ENCODE measurements at places on chromosomes 6 and 20.

- DNase-seq: no peak
Observed at GRCh38 chr6:169407325-169407724, 153.7 kb upstream of the THBS2 start.

DNA sequence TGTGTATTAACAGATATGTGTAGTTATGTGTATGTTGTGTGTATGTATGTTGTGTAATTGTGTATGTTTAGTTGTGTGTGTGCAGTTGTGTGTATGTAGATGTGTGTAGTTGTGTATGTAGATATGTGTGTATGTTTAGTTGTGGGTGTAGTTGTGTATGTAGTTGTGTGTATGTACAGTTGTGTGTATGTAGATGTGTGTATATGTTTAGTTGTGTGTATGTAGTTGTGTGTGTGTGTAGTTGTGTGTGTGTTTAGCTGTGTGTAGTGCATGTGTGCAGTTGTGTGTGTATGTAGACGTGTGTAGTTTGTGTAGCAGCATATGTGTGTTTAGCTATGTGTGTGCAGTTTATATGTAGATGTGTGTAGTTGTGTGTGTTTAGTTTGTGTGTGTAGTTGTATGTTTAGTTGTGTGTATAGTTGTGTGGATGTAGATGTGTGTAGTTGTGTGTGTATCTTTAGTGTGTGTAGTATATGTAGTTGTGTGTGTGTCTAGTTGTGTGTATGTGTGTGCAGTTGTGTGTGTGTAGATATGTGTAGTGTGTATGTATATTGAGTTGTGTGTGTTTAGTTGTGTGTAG lies 16.3 kb downstream of the SIRT5 start:
- no peak for DNase-seq

DNA sequence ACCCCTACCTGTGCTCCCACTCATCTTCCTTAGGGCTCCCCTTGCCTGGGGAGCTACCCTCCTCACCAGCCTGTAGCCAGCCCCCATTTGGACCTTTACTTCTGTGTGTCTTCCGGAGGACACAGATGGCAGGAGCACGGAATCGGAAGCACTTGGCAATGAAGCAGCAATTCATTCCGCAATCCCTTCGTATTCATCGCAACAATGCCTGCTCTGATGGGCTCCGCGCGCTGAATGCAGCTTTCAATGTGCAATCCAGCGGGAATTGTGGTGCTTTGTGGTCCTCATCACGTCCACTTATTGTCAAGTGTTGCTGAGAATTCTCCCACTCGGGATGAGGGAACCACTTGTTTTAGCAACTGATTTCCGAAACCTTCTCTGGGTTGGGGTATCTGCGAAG lies 336.0 kb downstream of the DHX35 start:
- no peak for DNase-seq

- DNase-seq: no peak
Observed at GRCh38 chr6:168563656-168564055, 122.7 kb downstream of the SMOC2 start.

GRCh38 chr20:24305371-24305770 lies 164.1 kb upstream of the SYNDIG1 start:
- DNase-seq: no peak

DNA sequence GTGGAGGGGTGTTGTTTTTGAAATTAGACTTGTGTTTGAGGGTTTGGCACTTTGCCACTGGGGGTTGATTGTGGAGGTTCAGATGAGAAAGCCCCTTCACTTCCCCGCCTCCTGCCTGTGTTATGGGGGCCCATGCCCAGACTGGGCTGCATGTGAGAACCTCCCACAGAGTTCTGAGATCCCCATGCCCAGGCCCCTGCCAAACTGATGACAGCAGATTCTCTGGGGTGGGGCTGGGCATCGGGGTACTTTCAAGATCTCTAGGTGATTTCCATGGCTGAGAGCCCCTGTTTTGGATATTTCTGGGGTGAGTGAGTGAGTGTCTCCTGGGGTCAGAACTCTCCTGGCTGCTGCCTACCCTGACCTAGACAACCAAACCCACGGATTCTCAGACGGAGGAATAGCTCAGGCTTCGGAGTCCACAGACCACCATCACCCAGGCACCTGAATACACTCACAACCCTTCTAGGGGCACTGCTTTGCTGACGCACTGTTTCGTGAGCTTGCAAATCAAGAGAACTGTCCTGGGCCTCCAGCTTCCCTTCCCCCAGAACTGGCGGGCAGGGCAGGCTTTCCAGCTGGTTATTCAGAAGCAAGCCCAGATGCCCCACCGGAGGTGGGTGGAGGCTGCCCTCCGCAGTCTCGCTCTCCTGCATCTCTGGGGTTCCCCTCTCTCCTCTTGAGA lies 6.3 kb downstream of the BCAS1 start:
- DNase-seq: no peak

- DNase-seq: no peak
Observed at GRCh38 chr20:49999329-49999728, 16.5 kb downstream of the SNAI1 start.

- no peak for DNase-seq
Observed at GRCh38 chr6:88492241-88492640, 326.1 kb upstream of the CNR1 start.

DNA sequence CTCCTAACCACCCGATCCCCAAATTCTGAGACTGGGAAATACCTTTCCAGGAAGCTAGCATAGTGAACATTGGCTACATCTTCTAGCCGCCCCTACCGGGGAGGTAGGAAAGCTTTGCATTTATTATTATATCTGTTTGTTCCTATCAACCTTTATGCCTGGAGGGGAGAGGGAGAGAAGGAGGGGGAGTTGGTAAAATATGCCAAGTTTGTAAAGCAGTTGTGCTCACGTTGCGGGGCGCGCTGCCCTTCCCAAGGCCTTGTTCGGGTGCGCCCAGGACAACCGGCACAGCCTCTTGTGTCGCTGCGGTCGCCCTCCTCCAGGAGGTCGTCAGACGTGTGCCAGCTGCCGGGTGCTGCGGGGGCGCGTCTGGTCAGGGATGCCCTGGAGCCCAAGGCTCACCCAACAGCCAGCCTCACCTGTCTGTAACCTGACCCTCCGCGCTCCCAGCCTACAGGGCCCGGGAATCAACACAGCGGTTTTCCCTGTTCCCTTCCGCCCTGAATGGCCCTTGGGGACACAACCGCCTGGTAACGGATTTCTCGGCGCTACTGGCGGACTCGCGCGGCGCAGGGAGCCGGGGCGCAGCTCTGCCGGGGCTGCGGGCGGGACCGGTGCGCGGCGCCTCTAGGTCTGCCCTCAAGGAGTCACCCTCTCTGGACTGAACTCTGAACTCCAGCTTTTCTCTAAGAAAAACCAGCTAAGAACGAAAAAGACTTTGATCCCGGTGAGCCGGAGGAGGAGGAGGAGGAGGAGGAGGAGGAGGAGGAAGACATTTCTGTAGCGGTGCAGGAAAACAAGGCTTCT lies 1.1 kb upstream of the OVOL2 start:
- DNase-seq: no peak

- no peak for DNase-seq
Observed at GRCh38 chr20:17659801-17660200, 22.2 kb downstream of the RRBP1 start.

DNA sequence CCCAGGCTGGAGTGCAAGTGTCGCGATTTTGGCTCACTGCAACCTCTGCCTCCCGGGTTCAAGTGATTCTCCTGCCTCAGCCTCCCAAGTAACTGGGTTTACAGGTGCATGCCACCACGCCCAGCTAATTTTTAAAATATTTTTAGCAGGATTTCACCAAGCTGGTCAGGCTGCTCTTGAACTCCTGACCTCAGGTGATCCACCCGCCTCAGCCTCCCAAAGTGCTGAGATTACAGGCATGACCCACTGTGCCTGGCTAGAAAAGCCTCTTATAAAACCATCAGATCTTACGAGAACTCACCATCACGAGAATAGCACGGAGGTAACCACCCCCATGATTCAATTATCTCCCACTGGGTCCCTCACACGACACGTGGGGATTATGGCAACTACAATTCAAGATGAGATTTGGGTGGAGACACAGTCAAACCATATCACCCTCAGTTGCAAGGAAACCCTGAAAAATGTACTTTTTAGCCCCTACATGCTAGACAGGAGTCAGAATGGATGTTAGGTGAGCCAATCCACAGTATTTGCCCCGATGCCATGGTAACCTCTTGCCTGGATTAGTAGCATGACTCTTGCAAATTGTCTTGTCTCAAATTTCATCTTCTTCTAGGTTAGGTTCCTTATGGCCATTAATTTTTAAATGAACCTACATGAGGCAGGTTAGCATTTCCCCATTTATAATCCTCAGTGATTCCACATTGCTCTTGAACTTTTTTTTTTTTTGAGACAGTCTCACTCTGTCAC lies 17.1 kb upstream of the SASH1 start:
- DNase-seq: no peak

DNA sequence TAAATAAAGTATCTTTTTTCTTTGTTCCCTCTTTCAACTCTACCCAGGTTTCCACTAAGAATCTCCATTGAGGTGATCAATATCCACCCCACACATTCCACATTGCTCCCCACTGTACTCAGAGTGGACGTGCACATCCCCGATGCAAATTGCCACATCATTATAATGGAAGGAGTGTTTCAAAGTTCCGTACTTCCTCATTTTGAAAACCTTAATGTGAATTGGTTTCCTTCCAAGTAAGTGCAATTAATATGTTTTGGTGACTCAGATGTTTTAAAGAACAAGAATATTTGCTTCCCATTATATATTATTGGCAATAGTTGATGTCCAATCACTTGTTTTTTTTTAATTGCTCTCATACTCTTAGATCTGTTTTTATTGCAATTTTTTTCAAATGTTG lies 463.6 kb downstream of the HACE1 start:
- no peak for DNase-seq

DNA sequence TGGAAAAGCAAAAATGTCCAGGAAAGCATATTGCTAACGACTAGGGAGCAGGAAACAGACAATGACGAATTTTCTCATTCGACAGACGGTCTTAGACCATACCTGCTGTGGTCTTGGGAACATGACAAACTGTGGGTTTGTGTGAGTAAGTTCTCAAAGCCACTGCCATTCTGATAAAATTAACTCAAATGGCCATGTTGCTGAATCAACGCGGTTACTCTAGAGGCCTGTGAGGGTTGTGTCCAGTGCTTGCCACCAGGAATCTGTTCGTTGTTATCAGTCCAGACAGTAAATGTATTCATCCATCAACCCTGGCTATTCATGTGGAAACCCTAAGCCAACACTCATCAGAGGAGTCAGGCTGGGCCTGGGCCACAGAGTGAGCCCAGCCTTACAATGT lies 124.3 kb downstream of the MYLK4 start:
- DNase-seq: peak; percentile 71

All from astrocyte of the spinal cord (primary cell).